ENCODE measurements at places on chromosomes 16 and 17.

DNA sequence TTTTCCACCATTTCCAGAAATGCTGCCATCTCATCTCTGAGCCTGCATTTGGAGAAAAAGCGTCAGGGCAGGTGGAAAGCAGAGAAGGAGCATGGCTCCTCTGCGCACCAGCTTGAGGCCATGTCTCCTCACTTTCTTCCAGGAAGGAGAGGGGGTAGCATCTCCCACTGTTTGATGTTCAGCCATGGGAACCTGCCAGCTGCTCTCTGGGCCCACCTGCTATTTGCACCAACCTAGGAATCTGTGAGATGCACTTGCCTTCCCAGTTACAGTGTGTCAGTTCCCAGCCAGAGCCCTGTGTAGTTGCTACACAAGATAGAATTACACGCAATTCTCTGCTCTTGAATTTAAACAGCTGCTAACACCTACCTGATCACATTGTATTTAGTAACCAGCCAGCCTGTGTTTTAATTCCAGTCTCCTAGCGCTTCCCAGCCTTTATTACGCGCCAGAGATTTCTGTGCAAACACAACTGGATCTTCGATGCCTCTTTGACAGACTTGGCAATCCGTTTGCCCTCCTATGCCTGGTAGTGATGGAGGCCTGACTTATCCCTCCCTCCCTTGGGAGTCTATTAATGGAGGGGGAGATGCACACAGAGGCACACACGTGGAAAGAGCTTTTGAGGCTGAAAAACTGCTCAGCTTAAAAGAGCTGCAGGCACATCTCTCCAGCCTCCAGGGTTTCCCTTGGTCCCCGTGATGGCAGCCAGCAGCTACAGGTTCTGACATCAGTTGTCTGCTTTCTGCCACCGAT, 98.1 kb upstream of the SEC14L1 start:
- no peak for DNase-seq

GRCh38 chr17:81273698-81274470, 21.2 kb downstream of the SLC38A10 start:
- no peak for DNase-seq

GRCh38 chr16:77540646-77541045, 105.8 kb upstream of the ADAMTS18 start:
- DNase-seq, result no peak

GRCh38 chr16:81530296-81530721, 85.7 kb downstream of the CMIP start:
- DNase-seq, result no peak
